ENCODE measurements at places on chromosomes 1 and 21.
A peak's percentile ranks its signal among the peaks of the same experiment; 100 is the strongest.

DNA sequence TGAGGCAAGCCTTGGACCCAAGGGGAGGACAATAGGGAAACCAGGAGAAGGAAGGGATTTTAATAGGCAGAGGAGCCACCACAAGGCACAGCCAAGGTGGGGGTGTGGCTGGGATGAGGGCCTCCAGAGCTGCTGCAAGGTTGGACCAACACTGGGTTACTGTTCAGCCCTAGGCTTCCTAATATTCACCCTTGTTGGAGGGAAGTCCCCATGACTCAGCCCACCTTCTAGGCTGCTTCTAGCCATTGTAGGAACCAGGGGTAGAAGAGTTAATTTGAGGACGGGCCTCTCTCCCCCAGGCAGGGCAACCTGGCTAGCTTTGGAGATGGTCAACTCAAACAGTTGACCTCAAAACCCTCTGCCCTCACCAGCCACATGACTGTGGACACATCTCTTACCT lies 59.5 kb downstream of the KCNN3 start:
- DNase-seq = no peak
- no peak overlapping the region for H3K27ac ChIP-seq
- H3K27me3 ChIP-seq = peaks cover 32% of the 10 kb centered on the region
- peaks cover 39% of the 10 kb centered on the region for H3K4me1 ChIP-seq
- H3K36me3 ChIP-seq = no peaks in the 10 kb centered on the region
- H3K4me3 ChIP-seq = no peak overlapping the region

DNA sequence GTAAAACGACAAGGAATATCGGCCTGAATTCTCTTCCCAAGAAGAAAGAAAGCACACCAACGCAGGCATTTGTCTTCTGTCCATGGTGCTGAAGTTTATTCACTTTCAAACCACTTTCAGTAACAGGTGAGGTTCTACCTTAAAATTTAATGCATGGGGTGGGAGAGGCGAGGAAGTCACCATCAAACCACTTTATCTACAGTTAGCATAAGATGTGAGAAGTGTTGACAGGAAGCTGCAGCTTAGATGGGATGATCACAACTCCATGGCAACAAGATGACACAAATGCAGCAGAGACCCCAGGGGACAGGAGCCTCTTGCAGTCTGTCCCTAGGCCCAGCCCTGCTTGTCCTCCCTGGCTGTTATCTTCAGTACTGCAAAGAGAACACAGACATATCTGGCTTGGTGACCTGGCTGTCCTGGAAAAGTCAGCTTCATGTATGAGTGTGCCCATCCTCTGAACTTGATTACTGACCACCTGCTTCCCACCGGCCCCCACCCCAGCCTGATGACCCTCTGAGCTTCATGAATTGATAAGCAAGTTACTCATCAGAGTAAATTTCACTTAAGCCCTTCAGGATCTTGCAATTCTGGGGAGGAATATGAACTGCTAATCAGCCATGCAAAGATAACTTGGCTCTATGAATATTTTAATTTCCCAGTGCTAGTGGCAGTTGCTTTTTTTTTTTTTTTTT lies 1.8 kb downstream of the NPPA start:
- H3K36me3 ChIP-seq = peaks cover 67% of the 10 kb centered on the region
- no peak overlapping the region for H3K4me3 ChIP-seq
- H3K27ac ChIP-seq = no peak overlapping the region

DNA sequence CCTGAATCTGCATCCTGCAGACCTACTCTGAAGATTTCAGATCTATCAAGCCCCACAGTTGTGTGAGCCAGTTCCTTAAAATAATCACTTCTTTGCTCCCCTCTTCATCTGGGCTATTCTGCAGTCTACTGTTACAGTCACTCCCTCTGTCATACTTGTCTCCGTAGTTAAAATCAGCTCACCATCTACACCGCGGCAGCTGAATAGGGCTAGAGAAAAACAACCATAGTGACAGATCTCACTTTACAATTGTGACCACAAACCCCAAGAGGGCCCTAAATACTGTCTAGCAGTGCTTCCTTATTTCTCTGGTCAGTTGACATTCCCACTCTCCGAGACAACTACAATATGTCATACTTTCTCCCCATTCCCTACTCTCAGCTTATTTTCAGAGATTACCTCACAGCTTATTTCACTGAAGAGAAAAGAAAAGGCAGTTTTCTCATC lies 12.9 kb downstream of the DESI2 start:
- DNase-seq = peak; percentile 43
- peaks cover 6% of the 10 kb centered on the region for H3K36me3 ChIP-seq
- no peak overlapping the region for H3K4me3 ChIP-seq
- no peak overlapping the region for H3K27ac ChIP-seq

- H3K4me1 ChIP-seq = no peaks in the 10 kb centered on the region
- H3K27me3 ChIP-seq = peaks cover 42% of the 10 kb centered on the region
- H3K4me3 ChIP-seq = no peak overlapping the region
- no peaks in the 10 kb centered on the region for H3K36me3 ChIP-seq
Measured at GRCh38 chr1:17891205-17892110, 136.3 kb downstream of the ACTL8 start.

DNA sequence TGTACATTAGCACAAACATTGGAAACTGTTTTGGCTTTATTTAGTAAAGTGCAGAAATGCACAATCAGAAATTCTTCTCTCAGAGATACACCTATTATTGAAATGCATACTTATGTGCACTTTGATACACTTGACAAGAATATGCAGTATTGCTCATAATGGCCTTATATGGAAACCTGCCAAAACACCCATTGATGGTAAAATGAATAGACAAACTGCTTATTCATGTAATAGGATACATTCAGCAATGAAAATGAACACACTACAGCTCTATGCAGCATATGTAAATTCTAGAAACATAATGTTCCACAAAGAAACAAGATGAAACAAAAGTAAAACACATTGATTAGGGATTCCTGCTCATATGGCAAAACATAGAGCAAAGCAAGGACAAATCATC lies 223.9 kb downstream of the S1PR1 start:
- peaks cover 3% of the 10 kb centered on the region for H3K36me3 ChIP-seq
- DNase-seq = no peak
- H3K27me3 ChIP-seq = no peaks in the 10 kb centered on the region

- H3K4me3 ChIP-seq = no peak overlapping the region
- H3K4me1 ChIP-seq = peaks cover 5% of the 10 kb centered on the region
- no peak overlapping the region for H3K27ac ChIP-seq
- no peaks in the 10 kb centered on the region for H3K36me3 ChIP-seq
Measured at GRCh38 chr1:43302201-43302600, 1.4 kb downstream of the TIE1 start.

DNA sequence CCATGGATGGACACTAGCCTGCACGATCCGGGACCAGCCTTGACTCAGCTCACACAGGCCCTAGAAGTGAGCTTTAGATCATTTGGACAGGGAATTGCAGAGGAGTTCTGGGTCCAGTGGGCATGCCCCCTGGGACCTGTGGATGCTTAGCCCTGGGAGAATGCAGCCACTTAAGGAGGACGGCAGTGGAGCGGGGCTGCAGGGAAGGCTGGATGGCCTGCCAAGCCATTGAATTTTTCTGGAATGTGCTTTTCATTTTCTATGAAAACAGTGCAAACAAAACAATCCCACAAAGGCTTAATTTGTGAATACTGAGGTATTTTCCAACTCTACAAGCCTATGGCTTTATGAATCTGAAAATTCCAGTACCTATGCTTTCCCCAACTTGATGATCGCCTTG lies 80.4 kb upstream of the GCLM start:
- no peak overlapping the region for H3K4me3 ChIP-seq
- no peak overlapping the region for H3K27ac ChIP-seq
- DNase-seq = no peak
- no peaks in the 10 kb centered on the region for H3K4me1 ChIP-seq

- H3K27me3 ChIP-seq = peaks cover 42% of the 10 kb centered on the region
- H3K4me3 ChIP-seq = no peak overlapping the region
- H3K36me3 ChIP-seq = peaks cover 3% of the 10 kb centered on the region
- peaks cover 40% of the 10 kb centered on the region for H3K4me1 ChIP-seq
Measured at GRCh38 chr1:19648689-19649088, 4.6 kb downstream of the NBL1 start.

Data from stimulated activated naive B cell treated with anti-CD40 and anti-IgM and Interleukin-4, amounts not matched to agents 10 μg/mL and 1 μg/mL and 100 μg/mL, for 72 hours (primary cell).